ENCODE measurements at places on chromosomes 5 and 9.

- DNase-seq: no peak
These were observed 88.2 kb upstream of the NR3C1 start for GRCh38 chr5:143491646-143492045.

- DNase-seq: no peak
These were observed 20.3 kb downstream of the PCSK5 start for GRCh38 chr9:75910731-75911130.

- peak; percentile 66 for DNase-seq
These were observed 508.3 kb downstream of the EBF1 start for GRCh38 chr5:158591301-158591863.

GRCh38 chr5:91123901-91124300 is 259.2 kb downstream of the ARRDC3 start:
- DNase-seq: no peak

DNA sequence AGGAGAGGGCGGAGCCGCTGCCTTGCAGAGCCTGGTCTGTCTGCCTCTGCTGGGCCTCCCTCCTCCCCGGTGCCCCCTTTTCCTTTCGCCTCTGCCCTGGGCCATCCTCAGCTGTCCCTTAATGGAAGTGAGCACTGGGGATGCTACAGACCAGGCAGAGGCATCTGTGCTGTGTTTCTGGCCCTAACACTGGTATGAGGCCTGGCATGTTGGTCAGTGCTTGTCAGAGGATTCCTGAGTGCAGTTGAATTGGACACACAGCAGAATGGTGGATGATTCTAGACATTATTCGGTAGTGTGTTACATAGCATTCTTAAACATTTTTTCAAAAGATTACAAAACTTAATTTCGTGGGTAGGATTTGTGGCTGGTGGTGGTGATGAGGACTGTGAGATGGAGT is 88.6 kb downstream of the EHMT1 start:
- no peak for DNase-seq

- DNase-seq: peak; percentile 78
These were observed 52.1 kb downstream of the C9orf50 start for GRCh38 chr9:129568560-129569501.

GRCh38 chr5:50667023-50667652 is 701 bp downstream of the PARP8 start:
- DNase-seq: peak; percentile 64

Data from astrocyte of the hippocampus (primary cell).